ENCODE measurements at places on chromosomes 5 and 9.

DNA sequence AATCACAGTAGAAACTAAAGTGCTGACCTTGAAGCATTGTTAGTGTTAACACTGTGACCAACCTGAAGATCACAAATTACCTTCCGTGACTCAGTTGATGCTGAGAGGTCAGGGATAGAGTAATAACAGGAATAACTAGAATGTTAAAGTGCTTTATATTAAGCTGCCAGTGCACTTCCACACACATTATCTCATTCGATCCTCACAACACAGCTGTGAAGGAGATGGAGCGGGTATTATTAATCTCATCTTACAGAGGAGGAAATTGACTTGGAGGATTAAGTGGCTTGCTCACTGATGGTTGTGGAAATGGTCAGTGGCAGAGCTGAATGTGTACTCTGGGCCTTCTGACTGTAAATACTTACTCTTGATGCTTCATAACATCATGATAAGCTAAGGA is 252.5 kb upstream of the DMRT1 start:
- DNase-seq, result no peak

GRCh38 chr5:159359408-159359807 is 29.1 kb upstream of the IL12B start:
- DNase-seq, result no peak

- no peak for DNase-seq
Observed at GRCh38 chr9:135789838-135790291, 87.9 kb downstream of the KCNT1 start.

GRCh38 chr5:112757468-112758208 is 20.0 kb downstream of the APC start:
- DNase-seq, result peak; percentile 55

DNA sequence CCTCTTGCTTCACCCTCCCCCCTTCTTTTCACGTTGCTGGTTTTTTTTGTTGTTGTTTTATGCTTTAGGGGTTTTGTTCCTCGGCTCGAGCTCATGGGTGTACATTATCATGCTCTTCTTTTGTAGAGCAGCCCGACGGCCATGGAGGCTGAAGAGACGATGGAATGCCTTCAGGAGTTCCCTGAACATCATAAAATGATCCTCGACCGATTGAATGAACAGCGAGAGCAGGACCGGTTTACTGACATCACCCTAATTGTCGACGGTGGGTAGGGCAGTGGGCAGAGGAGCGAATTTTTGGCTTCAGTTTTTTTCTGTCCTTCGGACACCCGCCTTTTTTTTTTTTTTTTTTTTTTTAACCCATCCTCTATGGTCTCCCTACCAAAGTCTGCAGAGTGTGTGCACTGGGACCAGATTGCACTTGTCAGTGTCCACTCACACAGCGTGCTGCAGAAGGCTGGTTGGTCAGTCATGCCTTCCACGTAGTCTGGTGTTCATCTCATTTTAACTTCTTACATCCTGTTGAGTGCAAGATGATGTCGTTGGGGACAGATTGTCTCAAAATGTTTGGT is 1.3 kb downstream of the ZNF131 start:
- peak; percentile 29 for DNase-seq

Measured in fibroblast of skin of abdomen (primary cell).